ENCODE measurements at places on chromosomes 4 and X. TPM values are rescaled to one million over a fixed set of nuclear protein-coding genes. Genes with fewer than 3 reads are reported as not detected.

TEC gene
- 1.8 TPM for total RNA-seq

SYNPO2 gene
- total RNA-seq: 0.44 TPM

PABPC5 gene
- 0.49 TPM for total RNA-seq

UCHL1 gene
- 56.3 TPM for total RNA-seq

DMP1 gene
- not detected for total RNA-seq

SH3D19 gene
- total RNA-seq: 31.4 TPM

DUSP21 gene
- total RNA-seq: not detected

RADX gene
- 0.65 TPM for total RNA-seq

MSL3 gene
- 31.4 TPM for total RNA-seq

All from bladder microvascular endothelial cell (primary cell).